ENCODE measurements at places on chromosomes 12 and 14. TPM values are rescaled to one million over a fixed set of nuclear protein-coding genes. Genes with fewer than 3 reads are reported as not detected.

HOXC4 gene
- 3.2 TPM for total RNA-seq

CLEC6A gene
- total RNA-seq: not detected

TMEM117 gene
- total RNA-seq: 7.9 TPM

GRCh38 chr12:101015044-101015443, 195.0 kb downstream of the SLC5A8 start:
- no peak for DNase-seq
- H3K27me3 ChIP-seq: no peaks in the 10 kb centered on the region

- no peak for DNase-seq
- H3K4me3 ChIP-seq: no peak overlapping the region
- no peaks in the 10 kb centered on the region for H3K4me1 ChIP-seq
- no peak overlapping the region for H3K27ac ChIP-seq
- H3K36me3 ChIP-seq: no peaks in the 10 kb centered on the region
Observed at GRCh38 chr12:66584673-66585072, 94.2 kb downstream of the GRIP1 start.

DNA sequence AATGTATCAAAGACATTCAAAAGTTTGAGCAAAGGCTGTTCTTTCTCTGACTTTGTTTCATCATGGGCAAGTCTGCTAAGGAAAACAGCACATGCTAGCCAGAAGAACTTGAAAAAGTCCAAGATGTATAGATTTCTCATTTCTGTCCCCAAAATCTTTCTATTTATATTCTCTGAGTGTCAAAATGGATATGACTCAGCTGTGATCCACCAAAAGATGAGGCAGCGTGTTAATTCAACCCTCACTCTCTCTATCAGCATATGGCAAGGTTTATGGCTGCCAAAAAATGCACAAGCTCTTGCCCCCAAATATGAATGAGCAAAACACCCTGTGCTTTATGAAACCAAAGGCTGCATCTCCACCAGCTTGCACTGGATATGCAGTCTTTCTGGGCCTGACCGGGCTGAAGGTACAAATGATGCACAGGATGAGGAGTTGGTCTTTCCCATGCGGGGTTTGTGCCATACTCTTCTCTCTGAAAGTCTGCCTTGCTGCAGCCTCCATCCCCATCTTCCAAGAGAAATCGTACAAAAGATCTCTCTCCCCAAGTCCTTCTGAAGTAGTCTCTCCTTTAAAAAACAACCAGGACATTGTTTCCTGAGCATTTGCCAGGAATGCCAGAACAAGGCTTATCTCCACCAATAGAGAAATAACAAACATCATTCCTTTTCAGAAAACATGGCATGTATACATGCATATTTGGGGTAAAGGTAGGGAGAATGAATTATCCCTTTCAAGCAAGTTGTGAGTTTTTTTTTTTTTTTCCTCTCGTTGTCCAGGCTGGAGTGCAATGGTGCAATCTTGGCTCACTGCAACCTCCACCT, 203.4 kb downstream of the TMX1 start:
- no peaks in the 10 kb centered on the region for H3K4me1 ChIP-seq
- no peak overlapping the region for H3K27ac ChIP-seq
- peaks cover 5% of the 10 kb centered on the region for H3K27me3 ChIP-seq
- no peak overlapping the region for H3K4me3 ChIP-seq
- H3K36me3 ChIP-seq: no peaks in the 10 kb centered on the region

DNA sequence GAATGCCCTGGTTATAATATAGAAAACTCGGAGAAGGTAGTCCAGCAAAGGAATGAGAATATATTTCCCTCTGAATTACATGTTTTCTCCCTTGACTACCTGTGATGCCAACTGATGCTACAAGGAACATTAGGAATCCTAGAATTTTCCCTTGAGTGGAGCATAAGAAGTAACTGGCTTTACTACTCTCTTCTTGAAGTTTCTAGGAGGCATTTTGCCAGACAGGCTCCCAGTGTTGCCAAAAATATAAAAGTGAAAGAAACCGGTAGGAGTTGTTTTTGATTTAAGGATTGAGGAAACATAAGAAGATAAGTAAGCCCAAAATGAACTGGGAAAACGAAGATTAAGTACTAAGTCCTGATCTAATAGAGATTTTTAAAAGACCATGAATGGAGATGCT, 693.4 kb downstream of the NOVA1 start:
- H3K27ac ChIP-seq: no peak overlapping the region
- H3K4me3 ChIP-seq: no peak overlapping the region
- no peaks in the 10 kb centered on the region for H3K27me3 ChIP-seq
- DNase-seq: no peak
- no peaks in the 10 kb centered on the region for H3K36me3 ChIP-seq

GRCh38 chr14:98606041-98606640, 665.9 kb downstream of the BCL11B start:
- H3K4me3 ChIP-seq: no peak overlapping the region
- no peaks in the 10 kb centered on the region for H3K27me3 ChIP-seq
- no peaks in the 10 kb centered on the region for H3K4me1 ChIP-seq
- no peaks in the 10 kb centered on the region for H3K36me3 ChIP-seq
- no peak overlapping the region for H3K27ac ChIP-seq

DNA sequence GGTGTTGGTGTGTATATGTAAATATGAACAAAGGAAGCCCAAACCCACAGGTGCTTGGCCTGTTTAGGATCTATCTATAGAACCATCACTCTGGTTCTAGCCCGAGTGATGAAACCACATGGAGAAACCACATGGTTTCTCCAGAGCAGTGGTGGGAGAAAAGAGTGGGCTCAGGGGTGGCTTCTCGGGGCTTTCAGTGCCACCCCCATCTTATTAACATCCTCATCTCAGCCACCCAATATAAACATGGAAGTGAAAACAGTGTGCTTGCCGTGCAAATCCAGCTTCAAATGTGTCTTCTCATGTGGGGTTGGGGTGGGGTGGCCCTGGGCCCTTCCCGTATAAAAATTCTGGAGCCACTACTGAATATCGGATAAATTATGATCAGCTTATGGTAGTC, 109.0 kb downstream of the STAB2 start:
- no peak overlapping the region for H3K27ac ChIP-seq
- H3K4me3 ChIP-seq: no peak overlapping the region
- H3K36me3 ChIP-seq: no peaks in the 10 kb centered on the region
- no peaks in the 10 kb centered on the region for H3K4me1 ChIP-seq
- no peaks in the 10 kb centered on the region for H3K27me3 ChIP-seq
- DNase-seq: no peak

Data from natural killer cell (primary cell).